Psoas muscle (tissue), 8 donors: ENCODE measurements at places on chromosomes 6 and 20. TPM values are rescaled to one million over a fixed set of nuclear protein-coding genes. Genes with fewer than 3 reads are reported as not detected.
A peak's percentile ranks its signal among the peaks of the same experiment; 100 is the strongest.

The HLA-DOA gene
- total RNA-seq: 0.48 TPM

The SH3BGRL2 gene
- 4.3 TPM for total RNA-seq

- H3K4me1 ChIP-seq: peaks cover 4% of the 10 kb centered on the region
- DNase-seq: peak; percentile 33
- peaks cover 40% of the 10 kb centered on the region for H3K27me3 ChIP-seq
- H3K27ac ChIP-seq: peak within 1 kb of the TSS; percentile 46
These were observed at the start of gene PPP1R16B for GRCh38 chr20:38805502-38805957. TSS of gene PPP1R16B (plus strand) at chr20:38805697. CDS start at chr20:38835926, 30,229 bp downstream.

- H3K36me3 ChIP-seq: no peaks in the 10 kb centered on the region
- H3K27me3 ChIP-seq: no peaks in the 10 kb centered on the region
- peak; percentile 20 for DNase-seq
- peaks cover 19% of the 10 kb centered on the region for H3K4me1 ChIP-seq
- peak overlapping the region; percentile 16 for H3K27ac ChIP-seq
These were observed 3.0 kb upstream of the TMEM14C start for GRCh38 chr6:10719964-10720264.

GRCh38 chr20:62030834-62031434, 34.7 kb downstream of the TAF4 start:
- H3K27me3 ChIP-seq: no peaks in the 10 kb centered on the region
- no peak overlapping the region for H3K4me3 ChIP-seq

The IRF4 gene
- 0.59 TPM for total RNA-seq

- H3K27me3 ChIP-seq: no peaks in the 10 kb centered on the region
- DNase-seq: no peak
- no peaks in the 10 kb centered on the region for H3K4me1 ChIP-seq
- no peaks in the 10 kb centered on the region for H3K36me3 ChIP-seq
These were observed 172.6 kb downstream of the BMP2 start for GRCh38 chr20:6940048-6940447.

GRCh38 chr20:4192378-4193068, 177.2 kb upstream of the RNF24 start:
- no peak overlapping the region for H3K4me3 ChIP-seq
- no peaks in the 10 kb centered on the region for H3K36me3 ChIP-seq
- no peak overlapping the region for H3K27ac ChIP-seq
- H3K4me1 ChIP-seq: no peaks in the 10 kb centered on the region
- no peak for DNase-seq

GRCh38 chr6:152572338-152573088, 64.6 kb downstream of the SYNE1 start:
- no peak overlapping the region for H3K27ac ChIP-seq
- no peaks in the 10 kb centered on the region for H3K4me1 ChIP-seq
- no peaks in the 10 kb centered on the region for H3K27me3 ChIP-seq
- no peak for DNase-seq

GRCh38 chr6:137588472-137588871, 94.3 kb upstream of the OLIG3 start:
- H3K4me3 ChIP-seq: no peak overlapping the region
- no peaks in the 10 kb centered on the region for H3K4me1 ChIP-seq
- no peaks in the 10 kb centered on the region for H3K27me3 ChIP-seq
- no peak for DNase-seq
- no peak overlapping the region for H3K27ac ChIP-seq

GRCh38 chr6:65979120-65979519, 272.1 kb upstream of the EYS start:
- DNase-seq: no peak
- no peaks in the 10 kb centered on the region for H3K27me3 ChIP-seq
- no peaks in the 10 kb centered on the region for H3K4me1 ChIP-seq
- no peak overlapping the region for H3K4me3 ChIP-seq
